ENCODE measurements at places on chromosomes 11 and 22. TPM values are rescaled to one million over a fixed set of nuclear protein-coding genes. Genes with fewer than 3 reads are reported as not detected.

The OR5W2 gene
- total RNA-seq: not detected

The FADS1 gene
- 12.9 TPM for total RNA-seq

The KCNQ1 gene
- 0.94 TPM for total RNA-seq

The ANO3 gene
- total RNA-seq: 0.09 TPM

The RIBC2 gene
- total RNA-seq: 2.2 TPM

The NRGN gene
- total RNA-seq: 0.52 TPM

- no peak for DNase-seq
These were observed 3.6 kb downstream of the PEX26 start for GRCh38 chr22:18081416-18081815.

DNA sequence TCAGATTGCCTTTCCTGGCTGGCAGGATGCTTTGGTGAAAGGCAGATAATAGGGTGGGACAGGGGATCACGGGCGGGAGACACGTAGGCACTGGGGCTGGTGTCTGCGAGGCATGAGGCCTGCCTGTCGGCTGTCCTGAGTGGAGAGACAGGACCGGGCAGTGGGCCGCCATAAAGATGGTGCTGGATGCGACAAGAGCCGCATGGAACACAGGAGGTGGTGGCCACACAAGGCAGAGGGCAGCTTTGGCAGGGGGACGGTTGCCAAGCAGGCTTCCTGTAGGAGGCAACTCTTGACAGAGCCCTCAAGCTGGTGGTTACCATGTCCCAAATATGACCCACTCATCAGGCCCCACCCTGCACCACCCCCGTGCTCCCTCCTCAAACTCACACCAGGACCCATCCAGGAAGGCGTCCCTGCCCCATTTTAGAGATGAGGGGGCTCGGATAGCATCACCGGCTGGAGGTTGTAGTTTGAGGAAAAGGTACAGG lies 4.9 kb upstream of the PPARA start:
- no peak for DNase-seq

- no peak for DNase-seq
These were observed 56.4 kb downstream of the SGSM3 start for GRCh38 chr22:40426594-40427333.

DNA sequence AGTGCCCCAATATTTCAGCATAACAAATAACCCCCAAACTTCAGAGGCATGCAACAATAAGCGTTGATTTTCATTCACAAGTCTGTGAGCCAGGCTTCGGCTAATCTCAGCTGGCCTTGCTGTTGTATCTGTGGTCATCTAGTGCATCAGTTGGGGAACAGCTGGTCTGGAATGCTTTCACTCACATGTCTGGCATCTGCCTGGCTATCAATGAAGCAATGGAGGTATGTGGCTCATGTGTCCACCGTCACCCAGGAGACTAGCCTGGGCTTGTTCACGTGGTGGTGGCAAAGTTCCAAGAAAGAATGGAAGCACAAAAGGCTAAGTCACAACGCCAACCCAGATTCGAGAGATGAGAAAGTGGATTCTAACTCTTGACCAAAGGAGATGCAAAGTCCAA lies 304.8 kb upstream of the ISX start:
- no peak for DNase-seq

DNA sequence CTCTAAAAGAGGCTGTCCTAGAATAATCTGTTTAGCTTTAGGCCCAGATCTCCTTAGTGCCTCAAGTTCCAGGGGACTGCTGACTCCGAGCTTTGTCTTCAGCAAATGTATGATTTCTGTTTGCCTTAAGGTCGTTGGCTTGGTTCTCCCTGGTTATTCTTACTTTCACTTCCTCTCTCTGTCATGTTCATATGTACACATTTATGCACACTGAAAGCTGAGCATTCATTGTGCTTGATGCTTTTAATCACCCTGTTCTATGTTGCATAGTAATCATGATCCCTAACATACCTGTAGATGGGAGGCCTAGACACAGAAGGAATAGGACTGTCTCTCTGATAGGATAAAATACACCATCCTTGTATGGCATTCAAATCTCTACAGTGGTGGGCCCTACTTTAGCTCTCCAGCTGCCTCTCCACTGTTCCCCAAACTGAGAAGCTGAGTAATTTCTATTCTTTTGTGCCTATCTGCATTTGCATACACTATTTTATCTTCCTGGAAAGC lies 7.2 kb downstream of the PPFIBP2 start:
- DNase-seq: no peak

- no peak for DNase-seq
These were observed 11.3 kb upstream of the GDPD5 start for GRCh38 chr11:75536786-75537641.

GRCh38 chr22:44154436-44154942 lies 26.2 kb upstream of the PARVG start:
- no peak for DNase-seq
